Hematopoietic multipotent progenitor cell (in vitro differentiated cells): ENCODE measurements at places on chromosomes 2 and 18. TPM values are rescaled to one million over a fixed set of nuclear protein-coding genes. Genes with fewer than 3 reads are reported as not detected.

Gene AGXT
- not detected for total RNA-seq

Gene PLEKHH2
- total RNA-seq = under 0.01 TPM

Gene HOXD4
- not detected for total RNA-seq

Gene BIRC6
- total RNA-seq = 229 TPM

Gene HOXD3
- total RNA-seq = not detected

Gene ATF2
- 58.7 TPM for total RNA-seq

Gene RUFY4
- total RNA-seq = 1.1 TPM

Gene SCYGR6
- not detected for total RNA-seq

Gene MTCL1
- total RNA-seq = 1.9 TPM

Gene RAB31
- 1.9 TPM for total RNA-seq

Gene WDR43
- 45.5 TPM for total RNA-seq

Gene MAT2A
- total RNA-seq = 140 TPM

Gene KIAA2012
- total RNA-seq = not detected

Gene IL1RL1
- total RNA-seq = 1.6 TPM

Gene ROCK1
- total RNA-seq = 29.9 TPM

Gene PLEK
- 48.2 TPM for total RNA-seq

Gene AP1S3
- total RNA-seq = 0.81 TPM

Gene RPS27A
- 978 TPM for total RNA-seq

Gene GREB1
- total RNA-seq = 0.27 TPM
